ENCODE measurements at places on chromosomes 2 and 18. TPM values are rescaled to one million over a fixed set of nuclear protein-coding genes. Genes with fewer than 3 reads are reported as not detected.

CENPA gene
- total RNA-seq: 1.0 TPM

DNER gene
- 8.4 TPM for total RNA-seq

PSMA8 gene
- total RNA-seq: not detected

PIEZO2 gene
- 1.4 TPM for total RNA-seq

DNA sequence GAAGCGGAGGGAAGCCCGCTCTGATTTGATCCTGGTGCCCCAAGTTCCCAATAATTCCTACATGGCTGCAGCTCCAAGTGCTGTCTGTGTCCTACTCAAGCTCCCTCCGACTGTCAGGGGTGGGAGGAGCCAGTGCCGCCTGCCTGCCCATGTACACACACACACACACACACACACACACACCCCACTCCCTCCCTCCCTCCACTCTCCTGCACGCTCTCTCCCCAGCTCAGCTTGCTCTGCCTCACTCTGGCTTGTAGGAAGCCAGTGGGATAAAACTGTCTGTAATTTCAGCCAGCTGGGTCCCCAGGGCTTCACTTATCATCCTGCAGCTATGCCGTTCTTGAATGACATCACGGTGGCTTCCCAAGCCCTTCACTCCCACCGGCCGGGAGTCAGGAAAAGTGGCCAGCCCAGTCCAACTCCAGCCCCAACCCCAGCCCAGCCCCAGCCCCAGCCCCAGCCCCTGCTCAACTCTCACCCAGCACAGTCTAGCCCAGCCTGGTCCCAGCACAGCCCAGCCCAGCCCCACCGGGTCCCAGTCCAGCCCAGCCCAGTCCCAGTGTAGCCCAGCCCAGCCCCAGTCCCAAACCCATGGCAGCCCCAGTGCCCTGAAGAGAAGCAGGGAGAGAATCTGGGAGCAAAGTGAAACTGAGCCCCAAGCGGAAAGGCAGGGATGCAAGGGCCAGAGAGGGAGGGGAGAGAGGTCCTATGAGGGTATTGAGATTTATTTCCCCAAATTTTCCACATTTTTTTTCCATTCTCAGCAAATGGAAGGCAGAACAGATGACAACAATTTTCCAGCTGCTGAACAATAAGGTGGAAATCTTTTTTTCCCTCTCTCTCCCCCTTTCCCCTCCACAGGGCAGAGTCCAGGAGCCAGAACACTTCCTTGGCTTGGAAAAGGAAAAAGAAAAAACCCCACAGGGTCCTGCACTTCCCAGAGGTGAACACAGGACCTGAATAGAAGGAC lies 144.0 kb downstream of the TNS1 start:
- DNase-seq: no peak

DNA sequence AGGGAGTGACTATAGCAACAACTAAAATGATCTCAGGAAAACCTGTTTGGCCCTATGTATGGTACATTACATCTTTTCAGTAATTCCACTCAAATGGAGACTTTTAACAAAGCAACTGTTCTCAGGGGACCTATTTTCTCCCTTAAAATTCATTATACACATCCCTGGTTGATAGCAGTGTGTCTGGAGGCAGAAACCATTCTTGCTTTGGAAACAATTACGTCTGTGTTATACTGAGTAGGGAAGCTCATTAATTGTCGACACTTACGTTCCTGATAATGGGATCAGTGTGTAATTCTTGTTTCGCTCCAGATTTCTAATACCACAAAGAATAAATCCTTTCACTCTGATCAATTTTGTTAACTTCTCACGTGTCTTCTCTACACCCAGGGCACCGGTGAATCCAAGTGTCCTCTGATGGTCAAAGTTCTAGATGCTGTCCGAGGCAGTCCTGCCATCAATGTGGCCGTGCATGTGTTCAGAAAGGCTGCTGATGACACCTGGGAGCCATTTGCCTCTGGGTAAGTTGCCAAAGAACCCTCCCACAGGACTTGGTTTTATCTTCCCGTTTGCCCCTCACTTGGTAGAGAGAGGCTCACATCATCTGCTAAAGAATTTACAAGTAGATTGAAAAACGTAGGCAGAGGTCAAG lies 955 bp downstream of the TTR start:
- no peak for DNase-seq

DNA sequence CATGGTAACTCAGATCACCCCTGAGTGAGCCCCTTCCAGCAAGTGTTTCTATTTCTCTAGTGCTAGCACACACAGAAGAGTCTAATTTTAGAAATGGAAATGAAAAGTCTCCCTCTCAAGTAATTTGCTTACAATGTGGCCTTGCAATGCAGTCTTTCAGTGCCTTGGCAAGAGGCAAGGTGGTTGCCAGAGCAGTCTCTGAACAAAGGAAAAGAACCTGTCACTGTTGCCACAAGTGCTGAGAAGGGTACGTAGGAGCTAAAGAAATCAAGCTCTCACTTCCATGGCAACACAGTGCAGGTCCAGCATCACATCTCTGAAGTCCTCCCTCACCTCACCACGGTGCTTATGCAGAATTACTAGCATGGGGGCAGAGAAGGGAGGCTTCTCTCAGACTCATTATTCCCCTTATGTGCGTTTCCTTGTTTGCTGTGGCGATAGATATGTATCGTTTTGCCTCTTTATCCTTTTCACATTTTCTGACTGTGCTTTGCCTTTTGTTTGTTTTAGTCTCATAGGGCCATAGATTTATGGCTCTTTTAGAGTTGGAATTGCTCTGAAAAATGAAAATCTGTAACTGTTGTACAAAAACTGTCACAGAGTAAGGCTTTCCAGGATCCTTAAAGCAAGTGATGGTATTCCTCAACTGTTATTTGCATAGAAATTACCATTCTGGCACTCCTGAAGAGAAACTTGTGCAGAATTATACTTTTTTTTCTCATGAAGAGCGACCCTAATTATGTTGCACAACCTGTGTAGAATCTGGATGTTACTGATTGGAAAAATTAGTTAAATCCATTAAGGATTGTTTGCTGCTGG lies 164.8 kb downstream of the CCDC85A start:
- no peak for DNase-seq

- DNase-seq: no peak
Observed at GRCh38 chr2:212032032-212032431, 506.6 kb downstream of the ERBB4 start.

GRCh38 chr2:108616751-108617161 lies 82.5 kb downstream of the LIMS1 start:
- no peak for DNase-seq

- DNase-seq: no peak
Observed at GRCh38 chr2:33136566-33136965, 189.8 kb downstream of the LTBP1 start.

DNA sequence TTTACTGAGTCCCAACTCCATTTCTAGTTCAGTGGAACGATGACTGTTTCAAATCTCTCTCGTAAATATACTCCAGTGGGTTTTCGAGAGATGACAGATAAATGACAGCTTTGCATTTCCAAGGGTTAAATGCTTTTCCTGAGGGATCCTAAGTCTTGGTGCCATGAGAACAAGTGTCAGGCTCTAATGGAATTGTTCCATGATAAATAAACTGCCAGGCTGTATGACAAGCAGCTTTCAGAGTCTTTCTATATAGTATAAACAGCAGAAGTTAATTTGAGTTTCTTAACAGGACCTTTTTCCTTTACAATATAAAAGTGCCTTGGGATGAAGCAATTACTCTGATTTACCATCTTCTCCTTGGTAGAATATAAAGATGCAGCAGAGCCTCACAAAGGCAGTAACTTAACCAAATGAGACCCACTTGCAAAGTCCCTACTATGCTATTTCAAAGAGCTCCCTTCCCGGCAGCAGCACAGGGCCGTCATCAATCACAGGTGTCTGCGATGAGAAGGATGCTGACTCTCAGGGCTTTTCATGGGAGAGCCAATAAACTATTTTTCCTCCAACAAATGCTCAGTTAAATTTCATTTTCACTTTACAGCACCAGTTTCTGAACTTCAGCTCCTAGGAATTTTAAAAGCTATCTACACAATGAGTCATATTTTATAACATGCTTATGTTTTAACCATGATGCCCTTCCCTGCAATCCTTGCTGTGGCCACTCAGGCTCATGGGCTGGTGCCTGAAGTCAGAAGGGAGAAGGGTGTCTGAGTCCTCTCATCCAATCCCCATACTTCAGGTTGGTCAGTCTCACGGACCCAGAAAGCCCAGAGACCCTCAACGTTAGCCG lies 123.8 kb downstream of the AFF3 start:
- no peak for DNase-seq

DNA sequence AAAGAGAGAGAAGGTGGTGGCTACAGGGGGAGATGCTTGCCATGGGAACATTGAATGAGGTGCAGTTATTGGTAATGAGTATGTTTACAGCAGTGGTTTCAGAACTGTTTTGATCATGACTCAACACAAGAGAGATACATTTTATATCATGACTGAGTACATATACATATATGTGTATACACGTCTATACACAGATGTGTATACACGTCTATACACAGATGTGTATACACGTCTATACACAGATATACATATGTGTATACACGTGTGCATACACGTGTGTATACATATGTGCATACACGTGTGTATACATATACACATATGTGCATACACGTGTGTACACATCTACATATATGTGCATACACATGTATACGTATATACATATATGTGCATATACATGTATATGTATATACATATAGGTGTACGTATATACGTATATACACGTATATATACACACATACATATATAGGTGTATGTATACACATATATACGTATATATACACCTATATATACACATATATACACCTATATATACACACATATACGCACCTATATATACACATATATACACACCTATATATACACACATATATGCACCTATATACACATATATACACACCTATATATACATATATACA lies 518.5 kb downstream of the TSN start:
- no peak for DNase-seq

GRCh38 chr2:192148241-192148619 lies 46.5 kb downstream of the TMEFF2 start:
- DNase-seq: no peak

GRCh38 chr18:39622431-39622830 lies 2056.8 kb upstream of the CELF4 start:
- DNase-seq: no peak

DNA sequence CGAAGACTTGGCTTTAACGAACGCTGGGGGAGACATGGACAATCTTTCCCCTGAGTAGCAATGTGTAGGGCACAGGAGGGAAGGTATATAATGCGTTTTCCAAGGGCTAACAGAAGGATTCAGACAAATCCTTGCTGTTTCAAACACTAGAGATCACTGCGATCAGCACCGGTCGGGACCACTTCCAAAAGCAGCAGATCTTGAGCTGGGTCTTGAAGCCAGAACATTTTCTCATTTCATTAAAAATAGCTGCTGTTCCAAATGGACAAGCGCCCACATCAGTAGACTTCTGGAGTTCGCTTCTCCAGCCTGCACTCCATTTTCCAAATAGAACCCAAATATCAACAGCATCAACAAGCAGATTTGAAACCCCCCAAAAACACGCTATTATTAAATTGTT lies 65.1 kb upstream of the MAPRE2 start:
- DNase-seq: no peak

DNA sequence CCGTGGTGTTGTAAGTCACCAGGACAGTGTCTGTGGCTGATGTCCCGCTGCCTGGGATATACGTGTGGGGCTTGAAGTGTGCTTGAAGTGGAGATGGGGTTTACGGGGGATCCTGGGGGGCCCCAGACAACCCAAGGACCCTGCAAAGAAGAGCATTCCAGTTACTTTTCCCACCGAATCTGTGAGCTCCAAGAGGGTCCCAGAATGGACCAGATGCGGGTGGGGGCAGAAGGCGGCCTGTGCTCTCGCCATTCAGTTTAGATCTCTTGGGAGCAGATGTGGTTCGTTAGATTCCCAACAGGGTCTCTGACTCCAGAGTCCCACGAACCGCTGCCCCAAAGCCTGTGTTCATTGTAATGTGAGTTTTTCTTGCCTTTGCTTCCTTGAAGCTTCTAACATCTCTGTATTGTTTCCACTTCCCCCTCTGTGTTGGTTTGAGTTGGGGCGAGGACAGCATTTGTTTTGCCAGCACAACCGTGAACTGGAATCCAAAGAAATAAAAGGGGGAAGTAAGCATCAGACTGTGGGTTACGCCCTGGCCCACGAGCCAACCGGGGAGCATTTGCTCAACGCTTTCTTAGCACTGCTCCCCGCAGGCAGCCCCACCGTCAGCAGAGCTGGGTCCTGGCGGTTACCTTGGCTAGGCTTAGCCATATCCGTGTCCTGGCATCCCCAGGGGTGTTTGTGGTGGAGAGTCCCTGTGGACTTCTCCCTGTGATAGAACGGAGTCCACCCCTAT lies 92.1 kb downstream of the SH3BP4 start:
- DNase-seq: peak; percentile 64

DNA sequence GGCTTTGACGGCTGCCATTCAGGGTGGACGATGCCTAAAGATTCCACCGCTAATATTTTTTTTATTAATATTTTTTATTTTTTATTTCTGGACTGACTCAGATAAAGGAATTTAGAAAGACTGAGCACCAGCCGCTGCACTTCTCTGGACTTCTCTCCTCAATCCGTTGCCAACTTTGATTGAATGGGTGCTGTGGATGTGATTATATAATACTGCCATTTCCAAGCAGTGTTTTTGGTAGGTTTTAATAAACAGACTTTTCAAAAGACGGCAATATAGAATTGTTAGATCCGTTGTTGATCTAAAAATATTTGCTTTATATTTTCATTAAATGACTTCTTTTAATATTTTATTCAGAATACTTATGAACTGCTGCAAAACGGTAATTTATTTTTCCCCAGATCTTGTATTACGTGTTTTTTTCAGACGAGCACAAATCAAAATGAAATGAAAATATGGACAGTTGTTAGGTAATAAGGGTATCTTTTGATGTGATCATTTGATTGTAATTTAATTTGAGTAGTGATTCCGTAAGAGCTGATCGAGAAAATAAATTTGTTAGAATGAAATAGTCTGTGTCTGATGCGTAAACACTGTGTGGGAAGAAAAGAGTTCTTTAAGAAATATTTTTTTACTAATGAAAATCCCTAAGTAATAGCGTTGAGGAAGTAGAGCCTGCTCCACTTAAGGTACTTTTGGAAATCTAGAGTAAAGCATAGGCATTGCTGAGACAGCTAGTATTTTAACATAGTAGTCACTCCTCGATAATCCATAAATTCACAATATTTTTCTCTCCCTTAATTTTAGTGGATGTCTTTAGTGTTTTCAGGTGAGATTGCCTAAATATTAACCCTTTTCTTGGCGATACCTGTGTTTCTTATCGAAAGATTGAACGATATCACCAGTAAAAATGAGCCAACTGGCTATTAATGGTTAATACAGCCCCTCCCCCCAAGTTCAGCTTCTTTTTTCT lies 4.4 kb downstream of the POU3F3 start:
- DNase-seq: no peak

GRCh38 chr2:176160251-176160985 lies 3.3 kb downstream of the HOXD3 start:
- no peak for DNase-seq

DNA sequence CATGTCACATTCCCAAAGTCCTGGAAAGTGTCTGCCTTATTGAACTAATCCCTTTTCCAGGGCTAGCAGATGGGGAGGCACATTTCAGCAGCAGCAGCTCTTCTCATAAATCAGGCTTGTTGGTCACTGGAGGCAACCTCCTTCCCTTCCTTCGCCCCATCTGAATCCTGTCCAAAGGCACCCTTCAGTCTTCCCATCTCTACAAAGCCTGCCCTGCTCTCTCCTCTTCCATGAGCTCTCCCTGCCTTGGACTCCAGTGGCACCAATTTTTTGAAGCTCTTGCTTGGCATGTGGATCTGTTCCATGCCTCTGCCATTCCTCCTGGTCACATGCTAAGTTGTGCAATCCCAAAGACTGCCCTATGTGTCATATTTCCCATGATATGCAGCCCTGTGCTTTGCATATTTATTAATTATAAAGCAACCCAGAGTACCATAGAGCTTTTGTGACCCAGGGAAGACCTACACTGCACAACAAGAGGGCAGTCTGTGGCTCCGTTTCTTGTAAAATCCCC lies 70.3 kb downstream of the ANTXR1 start:
- no peak for DNase-seq
